ENCODE measurements at places on chromosomes 16 and 17.
A peak's percentile ranks its signal among the peaks of the same experiment; 100 is the strongest.

DNA sequence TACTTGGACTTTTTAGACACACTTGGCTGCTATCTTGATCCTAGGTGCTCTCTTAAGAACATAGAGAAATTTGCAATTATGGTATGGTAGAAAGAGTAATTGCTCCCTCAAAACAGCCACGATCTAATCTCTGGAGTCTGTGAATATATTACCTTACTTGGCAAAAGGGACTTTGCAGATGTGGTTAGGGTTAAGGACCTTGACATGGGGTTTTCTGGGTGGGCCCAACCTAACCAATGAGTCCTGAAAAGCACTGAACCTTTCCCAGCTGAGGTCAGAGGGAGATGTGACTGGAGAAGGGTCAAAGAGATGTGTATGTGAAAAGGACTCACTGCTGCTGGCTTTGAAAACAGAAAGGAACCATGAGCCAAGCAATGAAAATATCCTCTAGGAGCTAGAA, 26.7 kb upstream of the MED13 start:
- no peak for DNase-seq

GRCh38 chr17:7846765-7847661, 7.9 kb upstream of the TMEM88 start:
- DNase-seq = no peak

DNA sequence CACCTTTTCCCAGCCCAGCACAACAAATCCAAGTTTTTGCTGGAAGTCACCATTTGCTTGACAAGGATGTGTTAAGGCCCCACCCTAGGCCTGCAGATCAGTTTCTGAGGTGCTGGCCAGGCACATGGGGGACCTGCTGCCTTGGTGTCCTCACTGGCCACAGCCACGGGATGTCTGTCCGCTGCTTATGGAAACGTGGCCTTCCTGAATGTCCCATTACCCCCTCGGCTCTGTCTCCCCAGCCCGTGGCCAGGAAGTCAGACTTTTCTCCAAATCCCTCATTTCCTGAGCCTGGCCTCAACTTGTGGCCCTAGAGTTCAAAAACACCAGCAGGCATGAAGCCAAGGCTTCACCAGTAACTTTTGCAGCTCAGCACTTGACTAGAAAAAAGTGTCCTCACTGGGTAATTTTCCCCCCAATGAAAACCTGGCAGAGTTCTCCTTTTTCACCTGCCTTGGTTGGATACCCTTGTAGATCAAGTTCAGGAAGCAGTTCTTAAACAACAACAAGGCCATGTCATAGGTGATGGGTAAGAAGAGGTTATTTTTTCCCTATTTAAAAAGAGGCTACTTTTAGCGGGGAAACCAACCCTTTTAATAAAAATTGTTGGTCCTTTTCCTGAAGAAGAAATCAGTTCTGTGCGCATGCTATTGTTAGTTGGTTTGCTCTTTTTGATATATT, 80.8 kb downstream of the SOCS1 start:
- DNase-seq = no peak

DNA sequence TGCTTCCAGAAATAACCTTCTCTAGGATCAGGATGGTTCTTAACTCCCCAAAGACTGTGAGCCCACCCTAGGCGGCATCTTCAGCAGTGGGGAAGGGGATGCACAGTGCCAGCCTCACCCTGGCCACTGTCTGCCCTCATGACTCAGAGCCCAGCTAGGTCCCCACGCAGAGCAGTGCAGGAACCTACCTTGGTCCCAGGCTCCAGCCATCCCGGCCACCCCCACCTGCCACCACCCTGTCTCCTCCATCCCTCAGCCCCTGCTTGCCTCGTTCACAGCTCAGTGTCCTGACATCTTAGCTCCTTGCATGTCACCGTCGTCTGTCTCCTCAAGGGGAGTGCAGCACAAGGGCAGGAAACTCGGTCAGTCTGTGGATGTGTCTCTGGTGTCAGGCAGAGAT, 16.1 kb upstream of the KRTAP17-1 start:
- DNase-seq = no peak

DNA sequence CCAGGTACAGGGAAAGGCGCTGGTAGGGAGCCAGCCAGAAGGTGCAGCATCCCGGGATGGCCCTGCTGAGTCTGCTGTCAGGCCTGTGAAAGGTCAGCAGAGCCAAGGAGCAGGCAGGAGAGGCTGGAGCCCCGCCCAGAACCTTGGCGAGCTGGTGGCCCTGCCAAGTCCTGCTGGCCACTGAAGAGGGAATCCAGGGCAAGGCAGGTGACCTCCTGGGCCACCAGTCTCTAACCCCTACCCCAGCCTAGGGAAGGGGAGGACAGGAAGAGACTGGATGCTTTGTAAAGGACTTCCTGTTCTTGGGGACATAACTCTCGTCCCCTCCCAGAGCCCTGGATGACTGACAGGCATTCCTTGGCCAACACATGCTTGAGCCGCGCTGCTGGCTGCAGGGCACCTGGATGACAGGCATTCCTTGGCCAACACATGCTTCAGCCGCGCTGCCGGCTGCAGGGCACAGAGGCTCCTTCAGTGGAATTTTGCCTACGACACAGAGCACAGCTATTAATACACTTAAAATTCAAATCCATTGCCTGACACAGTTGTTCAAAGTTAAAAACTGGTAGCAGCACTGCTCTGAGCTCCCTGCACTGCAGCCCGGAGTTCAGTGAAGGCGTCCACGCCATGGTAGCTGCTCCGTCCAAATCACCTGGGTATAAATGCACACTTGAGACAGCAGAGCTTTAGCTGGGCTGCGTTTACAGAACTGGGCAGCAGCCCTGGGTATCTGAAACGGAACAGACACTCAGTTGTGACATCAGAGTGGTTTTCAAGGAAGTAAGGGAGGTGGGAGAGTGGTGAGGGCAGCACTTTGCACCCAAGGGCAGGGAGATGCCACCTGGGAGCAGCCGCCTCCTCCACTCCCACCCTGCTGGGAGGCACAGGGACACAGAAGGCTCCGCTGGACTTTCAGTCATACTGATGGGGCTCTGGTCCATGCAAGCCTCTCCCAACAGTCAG, 2.0 kb upstream of the BRICD5 start:
- DNase-seq = no peak

DNA sequence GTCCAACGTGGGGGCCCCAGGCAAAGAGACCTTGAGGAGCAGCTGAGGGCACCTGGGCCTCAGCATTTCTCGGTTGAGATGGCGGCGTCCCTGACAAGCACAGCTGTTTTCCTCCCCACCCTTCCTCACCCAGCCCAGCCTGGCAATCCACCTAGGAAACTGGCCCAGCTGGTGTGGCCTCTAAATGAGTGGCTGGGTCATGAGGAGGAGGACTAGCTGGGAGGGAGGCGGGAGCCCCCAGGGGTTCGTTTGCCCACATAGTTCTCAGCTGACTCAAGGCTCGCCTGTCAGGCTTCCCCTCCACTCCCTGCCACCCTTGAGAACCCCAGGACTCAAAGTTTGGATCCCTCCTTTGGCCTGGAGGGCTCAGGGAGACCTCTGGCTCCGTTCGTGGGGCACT, 5.9 kb downstream of the RNF222 start:
- peak; percentile 38 for DNase-seq

- DNase-seq = peak; percentile 67
Measured at GRCh38 chr17:67386965-67387551, 10.0 kb downstream of the PITPNC1 start.

- DNase-seq = no peak
Measured at GRCh38 chr17:81365148-81365600, 30.1 kb upstream of the BAHCC1 start.

DNA sequence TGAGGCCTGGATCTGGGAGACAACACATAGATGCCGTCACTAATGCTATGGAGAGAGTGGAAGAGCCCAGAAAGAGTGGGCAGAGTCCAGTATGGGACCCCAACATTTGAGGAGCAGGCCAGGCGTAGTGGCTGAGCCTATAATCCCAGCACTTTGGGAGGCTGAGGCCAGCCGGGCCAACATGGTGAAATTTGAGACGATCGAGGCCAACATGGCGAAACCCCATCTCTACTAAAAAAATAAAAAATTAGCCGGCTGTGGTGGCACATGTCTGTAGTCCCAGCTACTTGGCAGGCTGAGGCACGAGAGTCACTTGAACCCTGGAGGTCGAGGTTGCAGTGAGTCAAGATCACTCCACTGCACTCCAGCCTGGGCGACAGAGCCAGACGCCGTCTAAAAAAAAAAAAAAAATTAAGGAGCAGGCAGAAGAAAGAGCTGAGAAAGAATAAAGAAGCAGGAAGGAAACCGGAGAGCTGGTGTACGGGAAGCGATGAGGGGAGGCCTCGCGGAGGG, 6.0 kb upstream of the DNAI2 start:
- no peak for DNase-seq

DNA sequence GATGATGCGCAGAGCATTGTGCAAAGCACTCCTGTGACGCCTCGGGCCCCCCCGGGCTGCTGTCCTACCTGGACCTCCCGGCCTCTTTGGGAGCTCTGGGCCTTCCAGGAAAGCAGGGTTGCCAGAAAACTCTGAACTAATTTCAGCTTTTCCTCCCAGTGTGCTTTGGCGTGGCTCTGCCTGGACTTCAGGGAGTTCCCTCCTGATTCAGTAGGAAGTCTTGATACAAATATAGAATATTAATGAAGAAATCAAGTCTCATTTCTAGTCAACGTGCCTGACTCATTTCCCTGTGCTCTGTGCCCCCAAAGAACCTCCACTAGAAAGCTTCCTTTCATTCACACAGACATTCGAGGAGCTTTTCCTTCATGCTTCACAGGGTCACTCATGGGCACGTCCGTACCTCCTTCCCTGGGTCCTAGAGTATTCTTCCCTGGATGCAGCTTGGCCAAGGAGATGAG, 84.0 kb upstream of the NOL11 start:
- no peak for DNase-seq

GRCh38 chr17:12927541-12928425, 90.0 kb downstream of the ELAC2 start:
- no peak for DNase-seq

DNA sequence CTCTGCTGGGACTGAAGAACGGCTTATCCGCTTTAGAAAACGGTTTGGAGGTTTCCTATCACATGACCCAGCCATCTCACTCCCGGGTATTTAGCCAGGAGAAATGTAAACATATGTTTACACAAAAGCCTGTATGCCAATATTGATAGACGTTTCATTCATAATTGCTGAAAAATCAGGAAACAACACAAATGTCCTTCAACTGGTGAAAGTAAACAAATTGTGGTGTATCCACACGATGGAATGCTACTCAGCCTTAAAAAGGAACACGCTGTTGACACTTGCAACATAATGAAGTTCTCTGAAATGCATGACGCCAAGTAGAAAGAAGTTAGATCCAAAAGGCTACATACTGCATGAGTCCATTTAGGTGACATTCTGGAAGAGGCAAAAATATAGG, 157.6 kb downstream of the SLC39A11 start:
- DNase-seq = no peak

DNA sequence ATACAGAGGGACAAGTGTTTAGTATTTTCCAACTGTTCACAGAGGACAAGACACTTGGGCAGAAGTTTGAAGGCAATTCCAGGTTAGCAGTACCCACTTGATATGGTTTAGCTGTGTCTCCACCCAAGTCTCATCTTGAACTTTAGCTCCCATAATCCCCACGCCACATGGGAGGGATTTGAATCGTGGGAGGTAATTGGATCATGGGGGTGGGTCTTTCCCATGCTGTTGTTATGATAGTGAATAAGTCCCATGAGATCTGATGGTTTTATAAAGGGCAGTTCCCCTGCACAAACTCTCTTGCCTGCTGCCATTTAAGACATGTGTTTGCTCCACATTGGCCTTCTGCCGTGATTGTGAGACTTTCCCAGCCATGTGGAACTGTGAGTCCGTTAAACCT, 668.9 kb downstream of the MAF start:
- DNase-seq = no peak

GRCh38 chr17:6241996-6242395, 171.8 kb downstream of the WSCD1 start:
- no peak for DNase-seq

DNA sequence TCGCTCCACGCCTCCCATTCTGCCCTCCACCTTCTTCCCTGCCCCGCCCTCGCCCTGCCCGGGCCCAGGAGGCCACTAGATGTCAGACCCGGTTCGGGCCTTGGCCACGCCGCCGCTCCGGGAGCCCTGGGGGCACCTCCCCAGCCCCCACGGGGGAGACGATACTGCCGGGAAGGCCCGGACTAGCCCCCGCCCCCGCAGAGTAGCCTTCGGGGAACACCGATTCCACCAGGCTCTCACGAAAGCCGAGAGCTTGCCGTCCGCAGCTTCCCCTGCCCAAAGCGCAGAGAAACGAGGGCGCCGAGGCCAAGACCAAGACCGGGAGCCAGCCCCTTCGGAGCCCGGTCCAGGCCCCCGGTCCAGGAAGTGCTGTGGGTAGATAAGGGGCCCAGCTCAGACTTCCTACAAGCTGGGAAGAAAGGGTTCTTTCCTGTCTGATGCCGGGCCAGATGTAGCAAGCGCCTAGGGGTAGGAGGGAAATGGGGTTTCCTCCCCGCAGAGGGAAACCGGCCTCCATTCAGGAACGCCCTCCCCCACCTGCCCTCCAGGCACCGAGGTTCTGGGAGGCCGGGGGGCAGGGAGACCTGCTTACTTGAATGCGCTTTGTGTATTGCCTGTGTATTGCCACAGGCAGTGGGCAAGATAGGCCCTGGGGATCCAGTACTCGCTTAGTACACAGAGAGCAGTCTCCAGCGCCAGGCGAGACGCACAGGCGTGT, 806 bp upstream of the CYB561 start:
- no peak for DNase-seq

- DNase-seq = no peak
Measured at GRCh38 chr17:74827800-74828199, 31.9 kb downstream of the GRIN2C start.

DNA sequence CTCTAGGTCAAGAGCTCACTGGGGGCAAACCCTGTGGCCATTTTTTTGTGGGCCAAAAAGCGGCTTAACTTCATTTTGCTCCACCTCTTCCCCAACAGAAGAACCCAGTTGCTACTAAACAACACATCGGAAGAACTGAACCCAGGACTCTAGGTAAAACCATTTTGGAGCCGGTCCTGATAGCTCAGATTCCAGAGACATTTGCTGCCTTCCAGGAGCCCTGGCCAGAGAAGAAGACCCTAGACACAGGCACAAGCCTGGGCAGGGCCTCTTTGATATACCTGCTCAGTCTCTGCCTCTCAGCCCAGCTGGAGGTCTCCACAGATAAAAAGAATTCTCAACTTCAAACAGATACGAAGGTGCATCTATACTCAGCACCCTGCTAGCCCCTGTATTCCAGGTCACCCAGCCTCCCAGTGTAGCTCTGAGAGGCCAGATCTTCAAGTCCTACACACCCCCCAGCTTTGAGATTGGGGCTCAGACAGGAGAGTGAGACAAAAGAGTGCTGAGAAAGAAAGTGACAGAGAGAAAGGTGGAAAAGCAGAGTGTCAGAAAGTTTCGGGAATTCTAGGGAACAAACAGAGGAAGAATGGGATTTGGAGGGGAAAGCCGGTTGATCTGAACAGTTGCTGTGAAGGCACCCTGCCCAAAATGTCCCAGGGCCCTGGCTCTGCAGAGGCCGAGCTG, 6.6 kb upstream of the HOXB9 start:
- no peak for DNase-seq
